ENCODE measurements at places on chromosomes 11 and 22.

- DNase-seq, result no peak
Observed at GRCh38 chr22:38870791-38871359, 1.1 kb downstream of the CBX6 start.

DNA sequence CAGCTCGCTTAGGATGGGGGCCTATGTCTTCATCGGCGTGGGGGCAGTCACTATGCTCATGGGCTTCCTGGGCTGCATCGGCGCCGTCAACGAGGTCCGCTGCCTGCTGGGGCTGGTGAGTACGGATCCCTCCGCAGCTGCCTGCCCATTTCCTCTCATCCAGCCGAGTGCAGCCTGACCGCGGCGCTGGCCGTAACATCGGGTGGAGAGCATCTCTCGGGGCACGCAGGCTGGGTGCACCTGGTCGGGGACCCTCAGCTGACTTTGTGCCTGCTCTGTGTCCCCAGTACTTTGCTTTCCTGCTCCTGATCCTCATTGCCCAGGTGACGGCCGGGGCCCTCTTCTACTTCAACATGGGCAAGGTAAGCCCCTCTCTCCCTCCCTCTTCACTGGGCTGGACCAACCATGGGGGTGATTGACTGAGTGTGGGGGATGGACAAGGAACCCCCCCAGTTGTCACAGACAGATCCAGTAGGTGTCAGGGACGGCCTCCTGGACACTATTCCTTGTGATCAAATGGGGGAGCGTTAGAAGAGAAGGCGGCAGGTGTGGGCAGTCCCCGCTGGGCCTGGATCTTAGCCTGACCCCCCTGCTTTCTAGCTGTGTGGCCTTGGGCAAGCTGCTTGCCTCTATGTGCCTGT is 39.7 kb downstream of the CD82 start:
- DNase-seq, result no peak

DNA sequence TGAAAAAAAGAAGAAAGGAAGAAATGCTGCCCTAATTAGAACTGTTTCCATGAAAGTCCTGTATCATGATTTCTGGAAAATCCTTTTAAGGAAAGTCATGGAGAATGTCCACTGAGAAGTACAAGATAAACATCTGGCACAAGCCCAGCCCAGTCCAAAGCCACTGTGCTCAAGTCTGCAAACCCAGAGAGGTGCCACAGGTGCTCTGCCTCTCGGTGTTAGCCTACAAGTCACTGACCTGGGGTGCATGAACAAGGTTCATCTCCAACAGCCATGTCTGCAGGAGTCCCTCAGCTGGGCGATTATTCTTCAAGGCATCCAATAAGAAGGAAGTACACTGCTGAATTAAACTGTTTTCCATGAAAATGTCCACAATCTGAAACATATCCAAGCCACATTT is 51.1 kb upstream of the SLC25A1 start:
- no peak for DNase-seq

GRCh38 chr11:2091112-2091746 is 48.0 kb downstream of the IGF2 start:
- no peak for DNase-seq

DNA sequence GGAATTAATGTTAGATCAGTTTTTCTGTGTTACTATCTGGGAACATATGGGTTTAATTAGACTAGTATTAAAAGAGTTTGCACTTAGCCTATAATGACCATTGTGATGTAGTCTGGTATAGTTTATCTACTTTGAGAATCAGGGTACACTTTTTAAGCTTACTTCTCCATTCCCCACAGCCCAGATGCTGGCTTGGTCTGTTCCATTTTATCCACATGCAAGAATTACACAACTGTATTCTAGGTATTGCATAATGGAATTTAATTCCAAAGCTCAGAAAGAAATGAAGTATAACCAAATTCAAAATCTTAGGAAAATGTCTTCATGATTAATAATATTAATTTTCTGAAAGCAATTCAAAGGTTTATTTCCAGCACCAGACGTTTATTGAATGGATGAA is 122.2 kb upstream of the PDGFD start:
- no peak for DNase-seq

All from stimulated activated CD8-positive, alpha-beta memory T cell treated with anti-CD3 and anti-CD28 coated beads, Interleukin-2, amount 100 ng/mL, for 1 hour (primary cell).